ENCODE measurements at places on chromosomes 16 and 17.

DNA sequence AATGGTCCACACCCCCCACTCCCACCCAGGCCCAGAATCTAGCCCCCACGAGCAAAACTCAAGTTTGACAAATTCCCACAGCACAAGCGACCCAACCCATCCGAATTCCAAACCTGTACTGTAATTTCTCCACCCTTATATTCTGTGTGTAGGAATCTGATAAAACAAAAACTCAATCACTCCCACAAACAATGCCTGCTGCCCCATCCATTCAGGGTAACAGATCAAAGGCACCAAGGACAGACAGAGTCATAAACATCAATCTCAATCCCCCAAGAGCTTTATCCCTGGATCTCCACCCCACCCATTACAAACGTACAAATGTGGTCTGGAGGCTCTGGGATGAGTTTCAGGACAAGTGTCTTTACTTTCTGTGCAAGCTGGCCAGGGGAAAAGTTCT, 157.8 kb downstream of the AXIN2 start:
- DNase-seq = no peak

DNA sequence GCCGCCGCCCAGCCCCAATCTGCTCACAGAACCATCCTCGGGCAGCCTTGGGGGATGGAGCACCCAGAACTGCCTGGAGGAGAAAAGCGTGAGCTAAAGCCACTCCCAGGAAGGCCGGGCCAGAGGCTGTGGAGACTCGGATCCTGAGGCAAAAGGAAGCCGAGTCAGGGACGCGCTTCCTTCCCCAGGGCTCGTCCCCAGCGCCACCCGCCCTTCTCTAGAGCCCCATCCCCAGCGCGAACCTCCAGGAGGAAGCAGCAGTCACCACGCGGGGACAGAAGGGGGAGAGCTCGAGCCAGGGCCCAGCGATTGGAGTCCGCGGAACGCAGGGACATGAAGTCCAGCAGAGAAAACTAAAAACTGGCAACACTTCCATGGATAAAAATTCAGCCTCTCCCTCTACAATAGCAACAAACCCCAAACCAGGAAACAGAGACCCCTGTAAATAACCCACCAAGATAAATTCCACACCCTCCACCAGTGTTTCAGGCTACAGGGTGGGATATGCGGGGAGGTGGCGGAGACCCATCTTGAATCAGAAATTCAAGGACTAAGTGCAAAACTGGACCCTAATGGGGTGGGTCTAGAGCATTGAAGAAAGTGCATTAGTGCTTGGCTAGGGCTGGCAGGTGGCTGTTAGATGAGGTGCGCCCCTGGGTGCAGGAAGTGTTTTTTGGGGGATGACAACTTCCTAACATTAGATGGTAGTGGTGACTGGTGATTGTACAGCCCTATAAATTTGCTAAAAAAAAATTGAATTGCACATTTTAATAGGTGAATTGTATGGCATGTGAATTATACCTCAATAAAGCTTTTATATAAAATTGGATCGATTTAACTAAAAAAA, 116.1 kb upstream of the METRNL start:
- DNase-seq = peak; percentile 25

DNA sequence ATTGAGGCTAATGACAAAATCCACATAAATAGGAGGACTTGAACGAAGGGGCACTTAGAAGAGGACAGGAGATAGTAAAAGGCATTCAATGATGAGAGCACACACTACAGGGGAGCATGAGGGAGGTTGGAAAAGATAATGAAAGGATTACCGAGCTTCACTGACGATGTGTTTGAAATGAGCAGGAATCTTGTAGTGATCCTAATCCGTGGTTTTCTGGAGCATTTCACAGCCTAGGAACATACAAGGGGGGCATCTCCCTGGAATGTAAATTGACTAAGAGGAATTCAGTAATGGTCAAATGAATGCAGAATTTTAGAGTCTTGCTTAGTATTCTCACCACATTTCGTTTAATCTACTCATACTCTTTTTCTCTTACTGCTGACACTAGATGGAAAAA, 5.2 kb downstream of the ATMIN start:
- DNase-seq = no peak

GRCh38 chr16:87963400-87963799, 12.2 kb downstream of the BANP start:
- DNase-seq = peak; percentile 75

- DNase-seq = no peak
These were observed 1.5 kb downstream of the GGA2 start for GRCh38 chr16:23508589-23509440.

- no peak for DNase-seq
These were observed 78.0 kb upstream of the GAS7 start for GRCh38 chr17:10276436-10276835.

DNA sequence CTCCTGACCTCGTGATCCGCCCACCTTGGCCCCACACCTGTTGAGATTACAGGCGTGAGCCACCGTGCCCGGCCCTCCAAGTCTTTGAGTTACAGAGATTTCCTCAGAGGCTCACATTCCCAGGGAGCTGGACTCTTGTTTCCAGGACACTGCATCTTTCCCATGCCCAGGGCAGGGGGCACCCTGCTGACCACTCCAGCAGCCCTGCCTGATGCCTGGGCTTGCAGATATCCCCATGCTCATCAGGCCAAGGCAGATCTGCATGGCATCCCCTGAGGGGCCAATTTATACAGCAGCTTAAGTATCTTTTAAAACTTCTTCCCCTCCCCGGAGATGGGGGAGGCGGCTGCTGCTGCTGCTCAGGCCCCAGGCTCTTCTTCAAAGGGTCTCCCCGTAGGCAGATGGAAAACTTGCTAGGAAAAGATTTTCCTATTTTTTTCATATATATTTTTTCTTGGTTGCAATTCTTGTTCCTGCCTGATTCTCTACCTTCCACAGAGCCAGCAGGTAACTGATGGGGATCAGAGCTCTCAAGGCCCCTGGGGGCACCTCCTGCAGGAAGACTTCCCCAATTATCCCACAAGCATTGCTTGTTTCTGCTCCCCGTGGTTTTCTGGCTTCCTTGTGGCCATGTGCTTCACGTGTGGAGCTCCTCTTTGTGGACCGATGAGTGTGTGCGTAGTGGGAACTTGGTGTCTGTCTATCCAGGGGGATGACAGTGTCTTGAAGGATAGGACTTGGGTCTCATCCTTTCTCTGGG, 102.2 kb upstream of the SDK2 start:
- no peak for DNase-seq

GRCh38 chr16:72362973-72363372, 191.0 kb upstream of the PMFBP1 start:
- DNase-seq = no peak

GRCh38 chr17:9959377-9959981, 54.4 kb upstream of the RCVRN start:
- DNase-seq = peak; percentile 66

DNA sequence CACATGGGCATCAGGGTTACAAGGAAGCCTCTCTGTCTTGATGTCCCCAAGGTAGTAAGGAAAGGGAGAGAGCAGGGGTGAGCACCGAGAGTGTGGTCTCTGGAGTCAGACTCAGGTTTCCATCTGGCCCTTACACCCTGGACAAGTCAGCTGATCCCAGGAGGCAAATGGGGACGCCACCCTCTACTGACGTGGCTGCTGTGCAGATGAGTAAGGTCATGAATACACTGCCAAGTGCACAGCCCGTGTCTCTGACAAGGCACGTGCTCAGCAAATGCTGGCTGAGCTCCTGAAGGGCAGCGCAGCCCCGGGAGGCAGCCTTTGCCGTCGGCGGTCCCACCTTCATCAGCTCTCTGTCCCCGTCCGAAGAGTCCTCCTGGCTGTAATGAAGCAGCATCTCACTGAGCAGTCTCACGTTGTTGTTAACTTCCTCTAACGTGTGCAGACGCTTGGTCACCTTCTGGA, 19.4 kb downstream of the GGA3 start:
- no peak for DNase-seq

GRCh38 chr17:81566461-81567126, 14.4 kb upstream of the FAAP100 start:
- peak; percentile 81 for DNase-seq

- DNase-seq = no peak
These were observed 80.6 kb upstream of the LGALS9 start for GRCh38 chr17:27550291-27550930.

DNA sequence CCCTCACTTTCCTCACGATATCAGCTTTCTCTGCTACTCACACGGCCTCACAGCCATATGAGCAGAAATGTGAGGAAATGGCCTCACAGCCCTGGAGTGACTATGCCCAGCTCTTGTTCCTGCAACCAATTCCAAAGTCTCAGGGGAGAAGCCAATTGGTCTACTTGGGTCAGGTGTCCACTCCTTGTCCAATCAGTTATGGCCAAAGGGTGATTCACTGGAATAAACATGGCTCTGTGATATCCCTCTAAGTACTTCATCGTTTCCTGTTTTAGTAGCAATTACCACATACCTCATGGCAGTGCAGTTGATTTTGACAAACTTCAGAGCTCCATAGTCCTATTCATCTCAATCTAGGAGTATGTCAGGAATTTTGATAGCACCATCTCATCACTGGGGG, 195.4 kb downstream of the KATNIP start:
- DNase-seq = no peak

DNA sequence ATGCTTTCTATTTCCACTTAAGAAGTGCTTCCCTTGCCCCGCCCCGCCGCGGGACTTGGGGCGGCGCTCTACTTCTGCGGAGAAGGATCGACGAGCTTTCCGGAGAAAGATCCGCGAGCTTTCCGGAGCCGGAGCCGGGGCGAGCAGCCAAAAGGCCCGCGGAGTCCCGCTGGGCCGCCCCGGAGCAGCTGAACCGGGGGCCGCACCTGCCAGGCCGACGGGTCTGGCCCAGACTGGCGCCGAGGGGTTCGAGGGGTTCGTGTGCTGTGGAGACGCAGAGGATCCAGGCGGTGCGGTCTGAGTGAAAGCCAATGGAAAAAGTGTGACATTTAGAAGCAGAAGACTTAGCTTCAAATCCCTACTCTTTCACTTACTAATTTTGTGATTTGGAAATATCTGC, 50.8 kb downstream of the TBC1D26 start:
- DNase-seq = no peak

- no peak for DNase-seq
These were observed 73.6 kb upstream of the HAS3 start for GRCh38 chr16:69031877-69032301.

DNA sequence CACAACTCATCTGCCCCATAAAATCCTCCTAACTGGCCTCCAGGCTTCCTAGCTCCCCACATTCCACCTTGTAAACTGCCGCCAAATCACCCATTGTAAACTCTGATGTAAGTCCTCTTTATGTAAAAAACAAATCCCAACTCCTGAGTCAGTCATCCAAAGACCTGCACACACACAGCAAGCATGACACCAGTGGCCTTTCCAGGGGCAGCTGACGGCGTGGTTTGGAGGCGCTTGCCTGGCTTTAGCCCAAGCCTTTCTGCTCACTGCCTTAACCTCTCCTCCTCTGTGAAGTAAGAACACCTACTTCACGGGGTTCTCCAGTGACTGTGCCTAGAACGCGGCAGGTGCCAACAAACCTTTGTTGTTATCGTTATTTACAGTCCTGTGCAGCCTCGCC, 14.0 kb downstream of the UBE2O start:
- no peak for DNase-seq

GRCh38 chr17:75345514-75346167, 56.4 kb upstream of the SLC25A19 start:
- DNase-seq = no peak

- DNase-seq = peak; percentile 89
These were observed 497 bp downstream of the SMIM5 start for GRCh38 chr17:75633486-75634375.

DNA sequence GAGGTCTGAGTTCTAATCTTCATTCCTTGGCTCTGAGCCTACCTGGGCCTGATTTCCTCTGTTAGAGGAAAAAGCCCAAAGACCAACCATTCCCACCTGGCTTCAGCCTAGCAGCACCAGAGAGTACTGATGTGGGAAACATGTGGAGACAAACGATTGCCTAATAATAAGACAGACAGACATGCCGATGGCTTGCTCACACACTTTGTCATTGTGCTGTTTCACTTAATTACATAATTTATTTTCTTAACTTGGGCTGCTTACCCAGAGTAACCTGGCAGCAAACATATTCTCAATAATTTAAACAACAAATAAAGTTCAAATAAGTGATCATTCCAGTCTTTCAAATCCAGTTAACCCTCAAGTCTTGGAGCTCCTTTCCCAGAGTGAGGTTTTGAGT, 83.4 kb downstream of the MAF start:
- DNase-seq = no peak

DNA sequence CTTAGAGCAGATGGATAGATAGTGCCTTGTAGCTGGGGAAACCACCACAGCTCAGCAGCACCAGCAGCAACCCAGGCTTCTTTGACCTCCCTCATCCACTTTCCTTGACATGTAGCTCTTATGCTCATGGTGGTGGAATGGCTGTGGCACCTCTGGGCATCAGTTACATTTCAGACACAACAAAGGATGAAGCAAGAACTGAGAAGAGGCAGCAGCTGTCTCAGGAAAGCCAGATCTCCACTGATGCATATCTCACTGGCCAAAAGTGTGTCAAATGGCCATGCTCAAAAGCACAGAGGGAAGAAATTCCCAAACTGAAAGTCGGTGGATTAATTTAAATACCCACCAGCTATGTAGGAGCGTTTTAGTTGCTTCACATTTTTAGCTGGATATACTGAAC, 671.4 kb upstream of the SALL1 start:
- DNase-seq = no peak

DNA sequence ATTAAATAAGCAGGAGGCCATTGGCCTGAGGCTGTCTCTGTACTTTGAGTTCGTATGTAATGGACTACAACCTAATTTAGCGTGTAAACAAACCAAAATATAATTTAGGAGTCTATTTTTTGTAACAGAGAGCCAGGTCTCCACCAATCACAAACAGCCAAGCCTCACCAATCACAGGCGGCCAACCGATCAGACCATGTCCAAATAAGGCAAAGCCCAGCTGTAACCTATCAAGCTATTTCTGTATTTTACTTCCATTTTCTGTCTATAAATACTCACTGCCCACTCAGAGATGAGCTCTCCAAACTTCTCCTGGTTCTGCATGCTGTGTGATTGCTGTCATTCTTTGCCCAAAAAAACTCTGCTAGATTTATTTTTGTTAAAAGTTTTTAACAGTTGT, 322.7 kb downstream of the NPIPA8 start:
- DNase-seq = no peak

DNA sequence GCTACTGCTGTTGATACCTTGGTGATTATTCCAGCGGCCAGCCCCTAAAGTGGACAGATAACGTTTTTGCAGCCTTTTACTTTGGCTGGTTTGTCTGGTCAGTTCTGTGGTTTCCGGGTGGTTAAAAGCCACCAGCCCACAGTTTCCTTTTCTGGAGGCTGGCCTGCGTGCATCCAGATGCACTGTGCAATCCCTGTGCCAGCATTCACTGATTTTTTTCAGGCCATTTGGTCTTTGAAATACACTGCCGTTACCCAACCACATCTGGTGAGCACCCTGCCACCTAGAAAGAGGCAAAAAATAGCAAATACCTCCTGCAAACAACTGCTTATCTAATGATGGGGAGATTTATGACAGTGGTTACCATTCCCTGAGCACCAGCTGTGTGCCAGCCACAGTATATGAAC, 797 bp downstream of the NUDT7 start:
- no peak for DNase-seq

Measured in RWPE1 (cell line).